ENCODE measurements at places on chromosomes 4 and X.

DNA sequence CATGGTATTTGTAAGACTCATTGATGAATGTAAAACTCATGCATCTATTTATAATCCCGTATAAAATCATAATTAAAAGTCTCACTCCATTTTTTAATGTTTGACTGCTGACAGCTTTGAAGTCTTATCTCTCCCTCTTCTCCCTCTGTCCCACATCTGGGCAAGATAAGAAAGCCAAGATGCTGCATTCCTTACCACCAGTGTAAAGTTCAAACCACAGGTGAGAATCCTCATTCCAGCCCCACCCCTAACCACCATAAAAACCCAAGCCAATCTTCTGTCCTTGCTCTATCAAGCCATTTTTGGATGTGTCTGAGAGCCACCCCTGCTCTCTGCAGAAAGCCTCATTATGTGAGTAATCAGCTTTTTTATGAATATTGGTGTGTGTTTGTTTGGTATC is 59.3 kb upstream of the MAGED1 start:
- DNase-seq = no peak

GRCh38 chr4:40334591-40335524 is at the start of gene CHRNA9:
CHRNA9 (plus strand) TSS chr4:40335333; CDS start chr4:40335468, 135 bp downstream.
- DNase-seq = no peak

- no peak for DNase-seq
Observed at GRCh38 chr4:17336524-17336961, 175.3 kb downstream of the QDPR start.

DNA sequence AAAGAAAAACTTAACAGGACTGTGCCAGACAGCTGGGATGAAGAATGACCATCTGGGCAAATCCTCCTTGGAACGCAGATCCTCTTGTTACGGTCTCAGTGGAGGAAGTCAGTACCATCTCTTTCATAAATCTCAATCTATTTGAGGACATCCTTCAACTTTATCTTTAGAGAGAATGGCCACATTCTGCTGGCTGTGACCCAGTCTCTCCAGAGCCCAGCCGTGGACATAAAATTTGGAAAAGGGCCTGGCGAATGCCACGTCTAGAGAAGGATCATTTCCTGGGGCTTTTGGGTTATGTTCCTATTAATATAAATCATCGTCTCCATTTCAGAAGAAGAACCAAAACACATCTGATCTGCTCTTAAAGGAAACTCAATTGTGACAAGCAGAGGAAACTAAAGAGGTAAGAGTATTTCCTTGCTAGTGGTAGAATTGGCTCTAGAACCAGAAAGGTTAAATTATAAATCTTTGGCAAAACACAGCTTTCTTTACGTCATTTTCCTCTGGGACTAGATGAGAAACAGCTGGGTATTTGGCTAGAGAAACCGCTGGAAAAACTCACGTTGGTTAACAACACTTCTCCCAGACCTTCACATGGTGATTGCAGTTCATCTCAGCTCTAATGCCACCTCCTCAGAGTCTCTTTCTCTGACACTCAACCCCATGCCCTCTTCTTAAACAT is 164.7 kb downstream of the CHIC2 start:
- no peak for DNase-seq

- no peak for DNase-seq
Observed at GRCh38 chrX:133638285-133638684, 223.0 kb upstream of the GPC4 start.

DNA sequence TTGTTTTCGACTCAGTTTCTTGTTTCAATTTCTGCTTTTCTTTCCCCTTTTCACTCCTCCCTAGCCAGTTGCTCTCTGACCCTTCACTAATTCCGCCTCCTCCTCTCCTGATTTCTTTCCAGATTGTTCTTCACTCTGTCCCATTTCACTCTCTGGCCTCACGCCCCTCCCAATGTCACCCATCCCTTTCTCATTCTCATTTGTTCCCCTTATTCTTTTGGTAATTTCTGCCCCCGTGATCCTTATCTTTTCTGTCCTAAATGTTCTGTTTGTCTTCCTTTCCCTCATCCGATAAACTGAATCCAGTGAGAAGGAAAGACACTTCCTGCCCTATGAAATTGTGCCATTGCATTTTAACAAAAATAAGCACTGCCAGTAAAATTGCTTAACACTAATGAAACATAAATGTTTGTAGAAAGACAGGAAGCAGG is 94.5 kb upstream of the RASGEF1B start:
- no peak for DNase-seq

DNA sequence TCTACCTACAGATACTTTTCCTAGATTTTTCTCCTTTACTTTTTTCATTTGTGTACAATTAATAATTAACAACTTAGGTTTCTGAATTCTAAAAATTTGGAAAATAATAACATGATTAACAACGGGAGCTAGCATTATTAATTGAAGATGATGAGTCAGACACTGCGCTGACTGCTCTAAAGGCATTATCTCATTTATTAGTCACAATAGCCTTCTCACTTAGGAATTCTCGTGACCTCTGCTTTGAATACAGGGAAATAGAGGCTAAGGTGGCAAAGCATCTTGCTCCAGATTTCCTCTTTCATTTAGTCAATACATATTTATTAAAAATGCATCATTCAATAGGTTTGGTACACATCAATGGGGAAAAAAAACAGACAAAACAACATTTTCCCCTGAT is 441.3 kb downstream of the PCDH18 start:
- no peak for DNase-seq

DNA sequence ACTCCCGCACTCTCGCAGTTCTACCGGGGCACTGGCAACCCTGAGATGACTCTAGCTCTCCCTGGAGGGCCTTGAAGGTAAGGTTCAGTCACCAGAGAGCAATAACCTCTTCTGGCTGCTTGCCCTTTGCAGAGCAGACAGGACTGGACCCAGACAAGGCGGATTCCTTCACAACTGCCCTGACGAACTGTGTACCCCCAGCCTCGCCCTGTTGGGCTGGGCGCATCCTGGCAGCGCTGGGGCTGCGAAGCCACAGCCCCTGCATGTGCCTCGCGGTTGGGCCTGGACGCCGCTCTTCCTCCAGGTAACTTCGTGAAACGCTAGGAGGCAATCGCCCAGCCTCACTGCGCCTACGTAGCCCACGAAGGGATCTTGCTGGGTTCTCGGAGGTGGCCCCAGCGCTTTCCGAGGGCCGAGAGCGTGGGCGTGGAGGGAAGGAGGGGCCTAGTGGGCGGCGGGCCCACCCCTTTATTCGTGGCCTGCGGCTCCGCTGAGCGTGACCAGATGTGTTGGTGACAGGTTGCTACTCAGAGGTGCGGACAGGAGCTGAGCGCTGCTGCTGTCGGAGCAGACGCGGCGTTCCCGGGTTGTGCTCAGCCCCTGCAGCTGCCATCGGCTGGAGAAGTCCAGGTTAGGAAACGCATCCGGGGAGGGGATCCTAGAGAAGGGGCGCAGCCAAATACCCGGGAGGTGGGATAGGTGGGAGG is 1.9 kb upstream of the MAMLD1 start:
- DNase-seq = no peak

DNA sequence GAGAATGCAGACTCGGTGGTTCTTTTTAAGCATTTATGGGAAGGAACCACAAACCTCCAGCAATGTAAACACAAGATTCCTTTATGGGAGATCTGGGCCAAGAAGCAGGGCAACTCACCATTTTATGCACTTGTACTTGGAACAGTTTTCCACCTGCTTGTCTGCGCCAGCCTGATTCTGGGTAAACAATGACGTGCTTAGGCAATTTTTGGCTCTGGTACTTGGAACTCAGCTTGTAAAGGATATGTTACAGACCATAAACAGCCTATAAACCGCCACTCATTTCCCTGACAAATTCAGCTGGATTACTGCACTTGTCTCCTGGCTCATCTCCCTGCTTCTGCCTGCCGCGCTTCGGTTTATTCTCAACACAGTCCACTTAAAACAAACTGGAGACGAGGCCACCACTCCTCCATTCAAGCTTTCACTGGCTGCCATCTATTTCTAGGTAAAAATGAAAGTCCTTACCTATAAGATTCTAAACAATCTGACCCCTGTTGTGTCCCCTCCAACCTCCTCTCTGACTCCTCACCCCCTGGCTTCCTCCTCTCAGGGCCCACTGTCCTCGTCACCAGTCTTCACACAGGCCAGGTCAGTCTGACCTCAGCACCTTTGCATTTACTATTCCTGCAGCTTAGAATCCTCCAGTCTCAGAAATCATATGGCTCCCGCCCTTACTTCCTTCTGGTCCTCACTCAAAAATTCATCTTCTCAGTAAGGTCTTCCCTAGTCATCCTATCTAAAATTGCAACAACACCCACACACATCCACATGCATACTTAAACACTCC is 205.9 kb upstream of the GALNT7 start:
- no peak for DNase-seq

GRCh38 chrX:46994096-46994495 is 81.9 kb downstream of the JADE3 start:
- DNase-seq = no peak

- DNase-seq = no peak
Observed at GRCh38 chr4:38781854-38782261, 932 bp downstream of the TLR10 start.

DNA sequence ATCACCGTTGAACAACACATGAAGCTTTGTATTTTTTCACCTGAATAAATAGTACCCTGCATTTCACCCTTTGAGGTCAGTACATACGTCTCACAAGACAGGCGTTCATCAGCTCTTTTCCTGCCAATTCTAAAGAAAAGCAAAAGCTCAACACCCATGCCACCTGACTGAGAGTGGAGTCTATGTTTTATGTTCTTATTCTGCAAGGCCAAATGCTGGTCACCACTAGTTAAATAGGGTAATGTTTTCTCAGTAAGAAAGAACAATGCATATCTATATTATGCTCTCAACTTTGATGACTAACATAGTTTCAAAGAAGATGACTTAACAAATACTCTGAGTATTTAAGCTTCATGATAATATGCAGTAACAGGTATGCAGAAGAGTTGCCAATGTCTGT is 336.3 kb upstream of the BMP3 start:
- no peak for DNase-seq

DNA sequence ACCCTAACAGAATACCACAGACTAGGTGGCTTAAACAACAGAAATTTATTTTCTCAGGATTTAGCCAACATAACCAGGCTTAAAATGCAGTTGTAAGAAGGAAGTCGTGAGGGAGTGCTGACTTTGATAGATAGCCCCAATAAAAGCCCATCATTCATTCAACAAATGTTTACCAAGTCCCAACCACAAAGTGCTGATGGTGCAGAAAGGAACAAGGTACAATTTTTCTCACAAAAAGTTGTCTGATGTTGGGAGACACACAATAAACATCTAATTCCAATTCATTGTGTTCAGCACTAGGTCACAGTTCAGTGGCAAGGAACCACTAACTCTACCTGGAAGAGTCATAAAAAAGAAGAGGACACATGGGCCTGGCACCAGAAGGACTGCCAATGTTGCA is 42.2 kb downstream of the AKAP4 start:
- peak; percentile 38 for DNase-seq

DNA sequence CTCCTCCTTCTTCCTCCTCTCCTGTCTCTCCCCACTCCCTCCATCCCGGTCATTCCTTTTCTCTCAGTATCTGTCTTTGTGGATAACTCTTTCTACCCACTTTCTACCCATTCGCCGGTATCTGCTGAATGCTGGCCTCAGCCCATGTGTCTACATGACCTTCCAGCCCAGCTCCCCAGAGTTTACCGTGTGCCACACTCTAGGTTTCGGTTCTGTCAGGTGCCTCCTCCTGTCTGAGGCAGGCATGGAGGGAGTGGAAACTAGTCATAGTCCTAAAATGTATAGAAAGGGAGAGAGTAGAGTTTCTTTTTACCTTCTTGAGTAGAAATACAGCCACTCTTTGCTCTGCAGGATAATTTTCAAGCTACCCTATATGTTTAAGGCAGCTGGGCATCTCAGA is 33.5 kb upstream of the SCRG1 start:
- DNase-seq = no peak

GRCh38 chrX:4710618-4711433 is 997.4 kb upstream of the PRKX start:
- peak; percentile 98 for DNase-seq

GRCh38 chr4:54427826-54428225 is 198.7 kb downstream of the PDGFRA start:
- no peak for DNase-seq

- peak; percentile 25 for DNase-seq
Observed at GRCh38 chr4:112509243-112510141, 6.5 kb downstream of the NEUROG2 start.

- no peak for DNase-seq
Observed at GRCh38 chr4:153655002-153655541, 29.0 kb upstream of the TLR2 start.

GRCh38 chr4:84319124-84319523 is 180.0 kb downstream of the NKX6-1 start:
- no peak for DNase-seq

DNA sequence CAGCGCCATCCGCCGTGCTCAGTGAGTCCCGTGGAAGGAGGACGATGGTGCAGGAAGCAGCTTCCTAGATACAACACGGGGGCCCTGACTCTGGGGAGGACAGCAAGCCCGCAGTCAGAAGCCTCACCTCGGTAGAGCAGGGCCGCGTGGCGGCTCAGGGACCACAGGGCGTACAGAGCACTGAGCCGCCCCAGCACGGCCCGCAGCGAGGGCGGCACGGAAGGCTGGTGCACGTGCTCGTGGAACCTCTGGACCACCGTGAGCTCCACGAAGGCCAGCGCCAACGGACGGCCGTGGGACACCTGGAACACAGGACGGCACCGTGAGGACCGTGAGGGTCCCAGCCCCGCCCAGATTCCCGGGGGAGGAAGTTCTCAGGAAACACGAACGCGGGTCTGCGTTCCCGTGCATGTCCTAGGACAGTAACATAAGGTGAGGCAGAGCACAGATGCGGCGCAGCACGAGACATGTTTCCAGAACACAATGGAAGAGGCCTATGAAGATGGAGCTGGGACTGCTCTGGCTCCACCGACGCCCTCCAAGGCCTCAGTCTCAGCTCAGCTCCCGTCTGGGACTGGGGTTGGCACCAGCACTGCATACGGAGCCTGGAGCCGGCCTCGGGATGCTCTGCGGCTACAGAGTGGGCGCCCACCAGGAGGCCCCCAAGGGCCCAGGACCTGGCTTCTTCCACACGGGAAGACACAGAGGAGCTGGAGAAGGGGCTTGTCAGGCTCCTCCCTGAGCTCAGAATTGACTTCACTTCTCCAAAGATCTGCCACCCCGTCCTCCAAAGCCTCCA is 65.5 kb downstream of the ACOX3 start:
- no peak for DNase-seq

- DNase-seq = peak; percentile 43
Observed at GRCh38 chr4:143667461-143667860, 33.0 kb downstream of the FREM3 start.

GRCh38 chr4:10008609-10009005 is 12.7 kb downstream of the SLC2A9 start:
- no peak for DNase-seq
